Stimulated activated CD4-positive, alpha-beta T cell treated with anti-CD3 and anti-CD28 coated beads, Interleukin-12 subunit alpha, Interleukin-12 subunit beta, amount 100 ng/mL, for 24 hours (primary cell): ENCODE measurements at places on chromosomes 7 and 10.
A peak's percentile ranks its signal among the peaks of the same experiment; 100 is the strongest.

DNA sequence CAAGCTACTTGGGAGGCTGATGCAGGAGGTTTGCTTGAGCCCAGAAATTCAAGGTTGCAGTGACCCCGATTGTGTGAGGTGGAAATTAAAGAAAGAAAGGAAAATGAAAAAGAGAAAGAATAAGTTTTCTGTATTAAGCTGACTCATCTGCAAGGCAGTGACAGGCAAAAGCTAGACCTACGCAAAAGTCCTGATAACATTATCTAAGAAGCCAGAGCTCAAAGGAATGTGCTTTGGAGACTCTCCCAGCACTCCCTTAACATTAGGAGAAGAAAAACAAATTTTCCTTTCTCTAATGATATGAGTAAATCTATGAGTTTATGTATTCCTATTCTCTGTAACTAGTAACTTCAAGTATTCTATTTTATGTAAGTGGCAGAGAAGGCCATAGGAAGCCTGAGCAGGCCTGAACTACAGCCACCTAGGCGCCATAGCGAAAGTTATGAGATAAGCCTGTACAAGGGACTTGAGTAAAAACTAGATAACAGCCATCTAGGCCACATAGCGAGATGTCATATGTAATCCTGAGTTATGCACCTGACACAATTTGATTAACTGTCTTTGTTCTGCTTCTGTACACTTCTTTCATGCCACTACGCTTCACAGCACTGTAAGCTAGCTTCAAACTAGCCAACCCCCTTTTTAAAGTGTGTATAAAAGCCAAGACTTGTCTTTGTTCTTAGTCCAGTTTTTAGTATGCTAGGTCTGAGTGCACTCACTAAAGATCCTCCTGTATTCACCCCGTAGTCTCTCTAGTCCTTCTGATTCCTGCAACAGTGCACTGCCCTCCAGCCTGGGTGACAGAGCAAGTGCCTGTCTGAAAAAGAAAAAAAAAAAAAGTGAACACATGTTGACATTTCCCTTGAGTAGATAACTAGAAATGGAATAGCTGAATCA, 9.4 kb upstream of the ZWINT start:
- no peak for DNase-seq

DNA sequence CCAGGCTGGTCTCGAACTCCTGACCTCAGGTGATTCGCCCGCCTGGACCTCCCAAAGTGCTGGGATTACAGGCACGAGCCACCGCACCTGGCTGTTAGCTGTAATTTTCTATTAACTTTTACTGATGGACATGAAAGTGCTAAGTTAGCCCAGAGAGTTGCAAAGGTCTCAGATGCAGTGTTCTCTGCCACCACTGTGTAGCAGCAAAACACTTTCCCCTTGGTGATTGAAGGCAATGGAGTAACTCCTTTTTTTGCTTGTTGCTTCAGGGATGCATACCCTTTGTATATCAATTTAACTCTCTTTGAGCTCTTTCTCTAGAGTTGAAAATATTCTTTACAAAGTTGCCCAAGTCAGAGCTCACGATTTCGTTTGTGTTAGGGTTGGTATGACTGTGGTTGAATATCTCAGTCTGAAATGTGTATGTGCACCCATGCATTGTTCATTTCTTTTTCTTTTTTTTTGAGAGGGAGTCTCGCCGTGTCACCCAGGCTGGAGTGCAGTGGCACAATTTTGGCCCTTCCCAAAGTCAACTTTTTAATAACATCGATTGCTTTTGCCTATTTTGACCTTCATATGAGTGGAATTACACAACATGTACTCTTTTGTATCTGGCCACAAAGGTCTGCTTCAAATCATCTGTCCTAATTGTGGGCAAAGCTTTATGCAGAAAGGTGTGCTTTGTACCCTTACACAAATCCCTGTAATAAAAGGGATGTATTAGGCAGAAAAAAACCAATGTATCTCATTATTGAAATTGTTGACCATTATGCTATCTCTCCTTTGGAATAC, 52.6 kb downstream of the GTF2I start:
- DNase-seq, result no peak

DNA sequence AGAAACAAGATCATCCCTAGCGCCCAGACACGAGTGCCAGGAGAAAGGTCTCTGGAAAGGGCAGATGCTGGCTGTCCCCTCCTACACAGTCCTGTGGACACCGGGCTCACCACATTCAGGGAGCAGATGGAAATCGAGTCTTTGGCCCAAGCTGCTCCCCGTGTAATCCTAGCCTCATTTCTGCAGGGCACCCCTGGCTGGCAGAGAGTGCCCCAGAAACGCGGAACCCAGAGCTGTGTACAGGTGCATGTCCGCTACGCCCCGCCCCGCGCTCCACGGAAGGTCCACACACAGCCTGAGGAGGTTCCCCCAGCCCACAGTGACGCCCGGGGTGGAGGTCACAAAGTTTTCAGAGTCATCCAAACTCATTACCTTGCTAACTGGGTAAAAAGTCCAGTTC, 202.8 kb downstream of the MAD1L1 start:
- no peak for DNase-seq

DNA sequence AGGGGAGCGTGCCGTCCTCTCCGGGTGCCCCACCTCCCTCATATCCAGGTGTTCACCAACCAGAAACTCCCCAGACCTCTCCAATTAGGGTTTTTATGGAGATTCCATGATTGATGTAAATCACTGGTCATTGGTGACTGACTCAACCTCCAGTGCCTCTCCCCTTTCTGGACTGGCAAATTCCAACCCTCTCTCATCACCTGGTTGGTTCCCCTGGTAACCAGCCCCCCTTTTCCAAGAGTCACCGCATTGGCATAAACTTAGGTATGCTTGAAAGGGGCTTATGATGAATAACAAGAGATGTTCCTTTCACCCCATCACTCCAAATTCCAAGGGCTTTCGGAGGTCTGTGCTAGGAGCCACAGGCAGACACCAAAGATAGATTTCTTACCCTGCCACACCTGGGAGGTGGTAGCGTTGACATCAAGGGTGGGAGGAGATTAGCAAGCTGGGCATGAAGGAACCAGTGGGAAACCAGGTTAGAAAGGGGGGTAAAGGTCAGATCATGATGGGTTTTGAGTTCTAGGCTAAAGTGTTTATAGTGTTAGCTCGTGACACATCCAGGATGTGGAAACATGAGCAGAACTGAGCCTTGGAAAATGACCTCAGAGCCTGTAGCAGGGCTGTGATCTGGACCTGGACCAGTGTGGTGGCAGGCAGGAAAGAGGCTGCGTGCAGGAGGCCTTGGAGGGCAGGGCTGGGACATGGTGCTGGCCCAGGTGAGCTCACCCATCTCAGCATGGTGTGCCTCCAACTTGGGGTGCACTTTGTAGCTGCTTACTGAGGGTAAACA, 45.1 kb downstream of the CAMK1D start:
- no peak for DNase-seq

GRCh38 chr10:64041185-64041988, 520.2 kb downstream of the REEP3 start:
- peak; percentile 68 for DNase-seq

DNA sequence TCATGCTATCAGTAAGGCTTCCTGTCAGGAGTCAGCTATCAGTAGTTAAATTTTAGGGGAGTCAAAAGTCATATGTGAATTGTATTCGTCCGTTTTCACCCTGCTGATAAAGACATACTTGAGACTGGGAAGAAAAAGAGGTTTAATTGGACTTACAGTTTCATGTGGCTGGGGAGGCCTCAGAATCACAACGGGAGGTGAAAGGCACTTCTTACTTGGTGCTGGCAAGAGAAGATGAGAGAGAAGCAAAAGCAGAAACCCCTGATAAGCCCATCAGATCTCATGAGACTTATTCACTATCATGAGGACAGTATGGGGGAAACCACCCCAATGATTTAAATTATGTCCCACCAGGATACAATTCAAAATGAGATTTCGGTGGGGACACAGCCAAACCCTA, 47.1 kb downstream of the KLF6 start:
- no peak for DNase-seq

DNA sequence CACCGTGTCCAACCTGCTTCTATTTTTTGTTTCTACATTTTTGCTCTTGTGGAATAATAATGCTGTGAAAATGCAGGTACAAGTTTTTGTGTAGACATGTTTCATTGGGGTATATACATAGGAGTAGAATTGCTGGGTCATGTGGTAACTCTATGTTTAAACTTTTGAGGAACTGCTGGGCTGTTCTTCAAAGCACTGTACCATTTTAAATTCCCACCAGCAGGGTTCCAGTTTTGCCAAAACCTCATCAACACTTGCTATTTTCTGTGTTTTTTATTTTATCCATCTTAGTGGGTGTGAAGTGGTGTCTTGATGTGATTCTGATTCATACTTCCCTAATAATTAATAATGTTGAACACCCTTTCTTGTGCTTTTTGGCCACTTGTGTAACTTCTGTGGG, 138.6 kb downstream of the RGS10 start:
- no peak for DNase-seq

- no peak for DNase-seq
Measured at GRCh38 chr10:117631276-117632145, 89.0 kb downstream of the EMX2 start.

GRCh38 chr7:84877943-84878570, 308.8 kb downstream of the SEMA3D start:
- no peak for DNase-seq

GRCh38 chr7:90675982-90676381, 79.9 kb downstream of the CDK14 start:
- DNase-seq, result no peak

GRCh38 chr7:115707258-115708012, 323.1 kb downstream of the TFEC start:
- DNase-seq, result no peak

- DNase-seq, result no peak
Measured at GRCh38 chr10:26682931-26683330, 14.6 kb upstream of the PDSS1 start.
